ENCODE measurements at places on chromosomes 1 and 21.

DNA sequence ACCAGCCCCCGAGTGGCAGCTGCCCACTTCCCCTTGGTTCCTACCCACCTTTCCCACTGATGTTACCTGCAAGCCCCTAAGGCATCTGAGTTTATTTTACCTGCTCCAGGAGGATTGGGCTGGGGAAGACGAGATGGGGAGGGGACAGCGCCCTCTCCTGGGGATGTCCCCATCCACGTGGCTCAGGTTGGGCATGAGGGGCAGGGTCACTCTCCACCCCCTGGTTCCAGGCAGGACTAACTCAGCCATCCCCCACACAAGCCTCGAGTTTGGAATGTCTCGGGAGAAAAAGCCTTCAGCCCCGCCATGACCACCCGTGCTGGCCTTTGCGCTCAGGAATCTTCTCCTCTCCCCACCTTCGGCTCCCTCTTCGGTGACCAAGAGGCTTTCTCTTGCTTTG is 90.0 kb downstream of the ARHGEF10L start:
- DNase-seq = no peak

DNA sequence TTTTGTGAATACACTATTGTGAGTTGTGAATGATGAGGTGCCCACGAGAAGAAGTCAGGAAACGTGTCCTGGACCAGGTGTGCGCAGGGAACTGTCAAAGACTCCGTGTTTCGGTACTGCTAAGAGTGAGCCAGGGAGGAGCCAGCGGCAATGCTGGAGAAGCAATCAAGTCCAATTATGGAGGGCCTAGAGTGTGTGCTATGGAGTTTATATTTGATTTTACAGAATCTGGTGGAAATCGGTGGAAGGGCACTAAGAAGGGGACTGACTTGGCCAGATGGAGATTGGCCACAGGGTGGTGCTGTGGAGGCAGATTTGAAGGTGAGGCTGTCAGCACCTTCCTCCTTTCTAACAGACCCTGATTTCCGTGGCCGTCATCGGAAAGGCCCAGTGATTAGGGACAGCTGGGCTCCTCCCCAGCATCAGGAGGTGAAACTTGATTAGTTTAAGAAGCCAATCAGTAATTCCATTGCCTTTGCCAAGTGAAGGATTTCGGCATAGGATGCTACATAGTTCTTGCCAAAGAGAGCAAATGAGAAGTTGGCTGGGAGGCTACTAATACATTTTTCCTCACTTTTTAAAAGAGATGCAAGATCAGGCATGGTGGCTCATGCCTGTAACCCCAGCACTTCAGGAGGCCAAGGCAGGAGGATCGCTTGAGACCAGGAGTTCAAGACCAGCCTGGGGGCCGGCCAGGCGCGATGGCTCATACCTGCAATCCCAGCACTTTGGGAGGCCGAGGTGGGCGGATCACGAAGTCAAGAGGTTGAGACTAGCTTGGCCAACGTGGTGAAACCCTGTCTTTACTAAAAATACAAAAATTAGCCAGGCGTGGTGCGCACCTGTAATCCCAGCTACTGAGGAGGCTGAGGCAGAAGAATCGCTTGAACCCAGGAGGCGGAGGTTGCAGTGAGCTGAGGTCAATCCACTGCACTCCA is 7.0 kb downstream of the PTCH2 start:
- no peak for DNase-seq

GRCh38 chr1:32925403-32926162 is 24.4 kb upstream of the TMEM54 start:
- DNase-seq = no peak

- DNase-seq = no peak
Measured at GRCh38 chr21:41932191-41932575, 21.6 kb downstream of the C2CD2 start.

DNA sequence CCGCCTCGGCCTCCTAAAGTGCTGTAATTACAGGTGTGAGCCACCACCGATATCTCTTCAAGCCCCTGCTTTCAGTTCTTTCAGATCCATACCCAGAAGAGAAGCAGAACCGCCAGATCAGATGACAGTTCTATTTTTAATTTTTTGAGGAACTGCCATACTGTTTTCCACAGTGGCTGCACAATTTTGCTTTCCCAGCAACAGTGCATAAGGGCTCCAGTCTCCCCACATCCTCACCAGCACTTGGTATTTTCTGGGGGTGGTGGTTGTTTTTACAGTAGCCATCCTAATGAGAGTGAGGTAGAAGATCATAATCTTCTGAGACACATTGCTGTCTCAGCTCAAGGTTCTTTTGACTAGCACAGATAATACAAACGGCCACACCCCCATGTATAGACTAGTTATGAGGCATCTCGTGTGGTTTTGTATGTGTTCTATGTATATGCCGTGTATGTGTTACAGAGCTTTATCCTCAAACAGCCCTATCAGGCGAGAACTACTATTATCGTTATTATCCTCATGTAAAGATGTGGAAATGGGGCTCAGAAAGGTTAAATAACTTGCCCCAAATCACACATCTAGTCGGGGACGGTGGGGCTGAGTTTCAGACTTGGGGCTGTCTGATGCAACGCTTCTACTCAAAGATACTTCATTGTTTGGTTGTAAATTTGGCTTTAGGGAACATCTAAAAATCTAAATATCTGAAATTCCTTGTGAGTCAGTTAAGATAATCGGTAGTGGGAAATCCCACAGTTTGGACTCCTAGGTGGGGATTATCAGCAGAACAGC is 12.0 kb downstream of the FHAD1 start:
- no peak for DNase-seq

DNA sequence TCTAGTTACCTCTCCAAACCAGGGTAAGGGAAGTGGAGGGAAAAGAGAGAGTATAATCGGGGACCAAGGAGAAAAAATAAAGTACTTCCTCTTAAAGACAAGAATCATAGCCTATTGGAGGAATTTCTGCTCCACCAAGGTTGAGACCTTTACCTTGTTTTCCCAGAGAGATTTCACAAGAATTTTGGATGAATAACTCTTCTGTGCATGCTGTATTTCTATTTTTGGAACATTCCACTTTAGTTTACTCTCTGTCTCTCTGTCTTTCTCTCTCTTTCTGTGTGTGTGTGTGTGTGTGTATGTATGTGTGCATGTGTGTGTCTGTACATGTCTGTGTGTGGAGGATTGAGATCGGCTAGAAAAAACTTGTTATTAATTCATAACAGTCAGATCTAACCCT is 318.4 kb upstream of the RGS18 start:
- no peak for DNase-seq

GRCh38 chr1:234889643-234890042 is 239.0 kb downstream of the TOMM20 start:
- no peak for DNase-seq

GRCh38 chr1:108584428-108584856 is 24.5 kb downstream of the EEIG2 start:
- DNase-seq = no peak

DNA sequence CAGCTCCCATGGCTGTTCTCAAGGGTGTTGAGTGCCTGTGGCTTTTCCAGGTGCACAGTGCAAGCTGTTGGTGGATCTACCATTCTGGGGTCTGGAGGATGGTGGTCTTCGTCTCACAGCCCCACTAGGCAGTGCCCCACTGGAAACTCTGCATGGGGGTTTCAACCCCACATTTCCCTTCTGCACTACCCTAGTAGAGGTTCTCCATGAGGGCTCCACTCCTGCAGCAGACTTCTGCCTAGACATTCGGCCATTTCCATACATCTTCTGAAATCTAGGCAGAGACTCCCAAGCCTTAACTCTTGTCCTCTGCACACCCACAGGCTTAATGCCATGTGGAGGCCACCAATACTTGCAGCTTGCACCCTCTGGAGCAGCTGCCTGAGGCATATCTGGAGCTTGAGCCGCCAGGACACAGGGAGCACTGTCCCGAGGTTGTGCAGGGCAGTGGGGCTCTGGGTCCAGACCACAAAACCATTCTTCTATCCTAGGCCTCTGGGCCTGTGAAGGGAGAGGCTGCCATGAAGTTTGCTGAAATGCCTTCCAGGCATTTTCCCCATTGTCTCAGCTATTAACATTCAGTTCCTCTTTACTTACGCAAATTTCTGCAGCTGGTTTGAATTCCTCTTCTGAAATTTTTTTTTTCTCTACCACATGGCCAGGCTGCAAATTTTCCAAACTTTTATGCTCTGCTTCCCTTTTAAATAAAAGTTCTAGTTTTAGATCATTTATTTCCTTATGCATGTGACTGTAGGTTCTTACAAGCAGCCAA is 8.8 kb upstream of the CAPN8 start:
- DNase-seq = no peak

DNA sequence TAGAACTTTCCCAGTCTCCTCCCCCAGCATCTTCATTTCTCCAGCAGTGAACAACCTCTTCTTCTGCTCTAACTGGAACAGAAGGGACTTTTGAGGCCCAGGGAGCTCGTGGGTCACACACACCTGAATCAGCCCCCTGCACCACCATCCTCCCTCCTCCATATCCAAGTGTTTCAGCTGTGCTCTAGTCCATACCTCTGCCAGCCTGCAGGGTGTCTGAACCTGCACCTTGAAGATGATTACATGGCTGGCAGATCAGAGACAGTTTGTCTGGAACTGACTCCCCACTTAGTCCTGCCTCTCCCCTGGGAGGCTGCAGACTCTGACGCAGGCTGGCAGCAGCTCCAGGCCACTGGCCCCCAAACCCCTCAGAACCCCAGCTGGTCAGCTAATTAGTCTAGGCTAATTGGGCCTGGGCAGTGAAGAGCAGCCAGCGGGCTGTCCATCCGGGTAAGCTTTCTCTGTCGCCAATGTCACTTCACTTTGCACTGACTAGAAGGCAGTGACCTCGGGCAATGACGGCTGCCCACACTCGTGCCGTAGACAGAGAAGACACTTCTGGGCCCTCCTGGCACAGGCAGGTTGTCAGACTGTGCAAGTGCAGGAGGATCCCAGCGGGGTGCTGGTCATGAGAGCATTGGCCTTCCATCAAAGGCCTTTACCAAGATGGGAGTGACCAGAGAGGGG is 12.2 kb downstream of the CAMK1G start:
- DNase-seq = no peak

DNA sequence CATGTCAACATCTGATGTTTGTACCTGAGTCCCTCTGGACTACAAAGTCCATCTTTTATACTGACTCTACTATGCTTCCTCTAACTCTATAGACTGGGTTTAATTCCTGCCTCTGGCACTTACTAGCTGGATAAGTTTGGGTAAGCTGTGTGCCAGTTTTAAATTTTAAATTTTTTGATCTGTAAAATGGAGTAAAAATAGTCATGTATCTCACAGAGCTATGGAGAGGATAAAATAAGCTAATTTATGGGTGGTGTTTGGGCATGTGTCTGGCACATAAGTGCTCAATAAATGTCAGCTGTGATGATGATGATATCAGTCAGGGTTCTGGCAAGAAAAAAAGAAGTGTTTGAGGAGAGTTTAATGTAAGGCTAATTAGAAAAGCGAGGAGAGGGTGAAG is 139.2 kb upstream of the C1orf21 start:
- DNase-seq = no peak

DNA sequence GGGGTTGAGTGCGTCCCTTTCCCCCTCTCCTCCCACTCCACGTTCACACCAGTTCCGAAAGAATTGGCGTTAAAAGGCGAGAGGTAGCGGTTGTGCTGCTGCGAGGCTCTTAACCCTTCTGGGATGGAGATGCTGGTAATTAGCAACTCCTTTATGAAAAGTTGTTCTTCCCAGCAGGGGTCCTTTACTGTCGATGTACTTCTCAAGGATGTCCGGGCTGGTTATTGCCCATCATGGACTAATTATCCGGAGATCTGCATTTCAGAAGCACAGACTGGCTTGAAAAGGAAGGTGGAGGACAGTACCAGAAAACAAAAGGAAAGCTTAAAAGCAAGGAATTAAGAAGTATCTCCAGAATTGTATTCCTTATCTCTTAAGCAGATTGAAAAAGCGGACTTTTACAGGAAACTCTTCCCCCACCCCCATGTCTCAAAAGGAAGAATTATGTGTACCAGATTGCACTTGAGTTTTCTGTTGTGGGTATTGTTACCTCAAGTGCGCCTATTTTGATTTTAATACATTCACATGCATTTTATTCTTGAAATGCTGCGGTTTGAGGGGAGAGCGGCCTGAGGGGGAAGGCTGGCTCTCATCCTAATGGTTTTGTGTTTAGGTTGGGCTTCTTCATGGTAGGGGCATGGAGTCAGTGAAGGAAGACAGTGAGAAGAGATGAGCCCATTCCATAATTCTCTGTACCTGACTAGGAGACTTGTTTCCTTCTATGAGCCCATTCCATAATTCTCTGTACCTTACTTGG is 1.5 kb downstream of the AK4 start:
- no peak for DNase-seq

- DNase-seq = no peak
Measured at GRCh38 chr1:29436181-29436785, 200.0 kb downstream of the PTPRU start.

DNA sequence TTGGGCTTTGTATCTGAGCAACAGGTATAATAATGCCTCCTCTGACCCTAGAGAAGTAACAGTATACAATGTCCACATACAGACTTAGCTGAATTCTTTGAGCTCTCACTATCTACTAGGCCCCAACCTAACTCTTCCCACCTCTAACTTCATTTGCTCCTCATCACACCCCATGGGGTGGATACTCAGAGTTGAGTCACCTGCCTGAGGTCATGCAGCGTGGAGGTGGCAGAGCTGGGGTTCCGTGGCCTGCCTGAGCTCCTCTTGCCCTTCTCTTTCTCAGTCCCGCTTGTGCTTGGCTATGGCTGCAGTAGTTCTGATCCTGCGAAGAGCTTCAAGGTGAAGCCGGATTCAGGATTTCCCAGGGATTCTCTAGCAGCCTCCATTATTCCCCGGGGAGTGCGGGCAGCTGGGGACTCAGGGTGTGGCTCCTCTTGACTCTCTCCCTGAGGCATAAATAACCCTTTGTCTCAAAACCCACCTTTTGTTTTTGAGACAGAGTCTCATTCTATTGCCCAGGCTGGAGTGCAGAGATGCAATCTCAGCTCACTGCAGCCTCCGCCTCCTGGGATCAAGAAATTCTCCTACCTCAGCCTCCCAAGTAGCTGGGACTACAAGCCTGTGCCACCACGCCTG is 29.9 kb upstream of the ACTL8 start:
- no peak for DNase-seq

DNA sequence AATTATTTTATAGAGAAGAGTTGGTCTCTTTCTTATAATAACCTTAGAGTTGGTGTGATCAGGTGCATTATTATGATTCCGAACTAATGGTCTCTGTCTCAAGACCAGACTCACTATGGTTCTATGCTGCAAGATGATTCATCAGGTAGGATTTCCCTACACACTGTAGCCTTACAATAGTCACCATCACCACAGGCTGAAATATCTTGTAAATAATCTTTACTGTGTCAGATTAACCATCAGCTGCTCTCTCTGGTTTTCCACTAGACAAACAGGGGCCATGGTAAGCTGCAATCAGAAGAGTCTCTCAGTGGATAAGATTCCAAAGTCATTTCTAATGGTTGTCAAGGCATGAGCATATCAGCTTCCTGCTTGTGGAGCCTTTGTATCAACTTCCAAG is 4.4 kb upstream of the GBP4 start:
- DNase-seq = no peak

- no peak for DNase-seq
Measured at GRCh38 chr1:14020006-14020405, 320.0 kb downstream of the PRDM2 start.

- DNase-seq = no peak
Measured at GRCh38 chr1:22702296-22703085, 8.1 kb upstream of the EPHB2 start.
